ENCODE measurements at places on chromosomes 5 and 9.

DNA sequence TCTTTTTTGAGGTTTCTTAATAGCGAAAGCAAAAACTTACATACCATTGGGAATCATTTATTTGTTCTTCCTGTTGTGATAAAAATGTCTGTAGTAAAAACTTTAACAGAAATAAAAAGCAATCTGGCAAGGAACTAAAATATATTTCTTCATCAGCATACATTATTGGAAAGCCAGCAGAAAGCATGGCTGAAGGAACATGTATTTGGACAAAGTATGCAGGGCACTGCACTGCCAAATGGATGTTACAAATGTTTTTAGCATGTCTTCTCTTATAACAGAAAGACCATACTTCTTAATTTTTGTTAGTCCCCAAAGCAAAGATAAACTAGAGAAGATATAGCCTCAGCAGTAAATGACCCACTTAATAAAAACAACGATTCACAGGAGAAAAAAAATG, 80.5 kb downstream of the SMIM15 start:
- no peak for DNase-seq

- DNase-seq = no peak
These were observed 24.4 kb upstream of the MLLT3 start for GRCh38 chr9:20646656-20647055.

DNA sequence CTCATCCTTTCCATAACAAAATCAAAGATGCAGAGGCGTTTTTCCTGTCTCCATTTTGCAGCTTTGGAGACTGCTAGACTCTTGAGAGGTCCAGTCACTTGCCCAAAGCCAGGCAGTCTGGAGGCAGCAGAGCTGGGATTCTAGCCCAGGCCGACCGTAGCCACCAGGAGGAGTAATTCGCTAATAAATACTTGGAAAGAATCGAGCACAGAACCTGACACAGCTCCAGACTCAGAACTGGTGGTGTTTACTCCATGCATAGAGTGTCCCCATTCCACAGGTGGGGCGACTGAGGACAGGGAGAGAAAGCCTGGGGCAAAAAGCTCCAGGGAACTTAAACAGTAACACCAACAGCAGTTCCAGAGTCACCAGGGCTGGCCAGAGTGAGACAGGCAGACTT, 10.7 kb upstream of the CERCAM start:
- DNase-seq = no peak

DNA sequence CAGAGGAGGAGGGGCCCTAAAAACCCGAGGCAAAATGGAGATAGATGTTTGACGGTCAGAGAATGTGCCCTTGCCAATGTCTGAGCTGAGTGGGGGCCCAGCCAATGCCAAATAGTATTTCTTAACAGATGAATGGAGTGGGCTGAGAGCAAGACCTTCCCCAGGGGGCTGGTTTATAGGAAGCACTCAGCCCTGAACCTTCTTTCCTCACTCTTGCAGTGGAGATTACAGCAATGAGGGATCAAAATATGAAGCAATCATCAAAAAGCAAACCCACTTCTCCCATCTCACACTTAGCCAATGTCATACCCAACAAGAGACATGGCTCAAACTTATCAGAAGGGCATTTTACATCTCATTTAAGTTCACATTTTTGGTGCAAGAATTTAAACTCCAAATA, 350.3 kb downstream of the GADD45G start:
- no peak for DNase-seq

DNA sequence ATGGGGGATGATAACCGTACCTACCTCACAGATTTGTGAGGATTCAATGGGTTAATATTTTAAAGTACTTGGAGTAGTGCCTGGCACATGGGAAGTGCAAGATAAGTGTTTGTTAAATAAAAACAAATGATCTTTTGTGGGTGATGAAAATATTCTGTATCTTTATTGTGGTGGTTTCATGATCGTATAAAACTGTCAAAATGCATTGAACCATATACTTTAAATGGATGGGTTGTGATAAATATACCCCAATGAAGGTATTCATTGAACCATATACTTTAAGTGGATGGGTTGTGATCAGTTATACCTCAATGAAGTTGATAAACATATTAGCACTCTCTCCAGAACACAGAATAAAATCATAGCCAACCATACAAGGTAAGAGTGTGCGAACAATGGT, 234.5 kb downstream of the CRB2 start:
- DNase-seq = no peak

GRCh38 chr5:180792287-180792964, 10.2 kb downstream of the MGAT1 start:
- no peak for DNase-seq

DNA sequence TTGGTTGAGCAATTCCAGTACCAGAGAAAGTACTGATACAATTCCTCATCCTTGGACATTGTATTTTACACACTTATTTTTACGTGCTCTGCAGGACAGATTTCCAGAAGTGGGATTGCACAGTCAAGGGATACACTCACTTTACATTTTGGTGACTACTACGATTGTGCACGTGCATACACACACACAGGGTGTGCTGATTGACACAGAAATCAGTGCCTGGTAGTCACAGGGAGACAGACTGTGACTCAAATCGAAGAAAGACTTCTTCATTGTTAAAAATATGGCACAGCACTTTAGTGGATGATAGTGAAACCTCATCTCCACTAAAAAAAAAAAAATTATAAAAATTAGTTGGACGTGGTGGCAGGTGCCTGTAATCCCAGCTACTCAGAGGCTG, 1.5 kb downstream of the GARIN3 start:
- DNase-seq = no peak

DNA sequence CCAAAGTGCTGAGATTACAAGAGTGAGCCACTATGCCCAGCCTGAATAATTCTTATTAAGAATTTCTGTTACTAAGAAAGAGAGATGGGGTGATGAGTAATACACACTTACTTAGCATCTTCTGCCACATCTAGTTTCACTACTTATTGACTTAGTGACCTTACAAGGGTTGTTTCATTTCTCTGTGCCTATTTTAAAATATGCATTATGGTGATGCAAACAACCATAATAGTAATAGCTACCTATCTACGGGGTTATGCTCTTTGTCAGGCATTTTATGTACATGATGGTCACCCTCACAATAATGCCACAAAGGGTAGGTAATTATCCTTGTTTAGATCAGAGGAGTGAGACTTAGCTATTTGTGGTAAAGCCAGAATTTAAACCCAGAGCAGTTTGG, 499.0 kb upstream of the SGCD start:
- no peak for DNase-seq

GRCh38 chr9:135937521-135938489, 23.4 kb downstream of the UBAC1 start:
- DNase-seq = no peak

GRCh38 chr9:135971111-135971766, 10.1 kb upstream of the UBAC1 start:
- DNase-seq = no peak

DNA sequence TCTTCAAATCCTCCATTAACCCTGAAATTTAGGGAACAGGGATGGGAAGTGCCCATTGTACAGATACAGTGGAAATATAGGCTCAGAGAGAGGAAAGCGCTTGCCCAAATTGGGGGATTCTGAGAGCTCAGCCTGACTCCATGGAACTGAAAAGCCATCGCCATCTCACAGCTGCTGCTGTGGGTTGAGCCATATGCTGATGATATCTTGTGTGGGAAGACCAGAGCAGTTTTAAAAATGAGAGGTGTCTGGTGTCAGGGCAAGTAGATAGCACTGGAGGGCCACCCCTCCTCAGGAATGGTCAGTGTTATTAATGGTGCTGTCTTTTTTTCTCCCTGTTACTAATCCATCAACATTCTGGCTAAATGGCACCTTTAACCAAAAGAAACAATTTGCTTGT, 50.9 kb upstream of the C5orf58 start:
- DNase-seq = no peak

DNA sequence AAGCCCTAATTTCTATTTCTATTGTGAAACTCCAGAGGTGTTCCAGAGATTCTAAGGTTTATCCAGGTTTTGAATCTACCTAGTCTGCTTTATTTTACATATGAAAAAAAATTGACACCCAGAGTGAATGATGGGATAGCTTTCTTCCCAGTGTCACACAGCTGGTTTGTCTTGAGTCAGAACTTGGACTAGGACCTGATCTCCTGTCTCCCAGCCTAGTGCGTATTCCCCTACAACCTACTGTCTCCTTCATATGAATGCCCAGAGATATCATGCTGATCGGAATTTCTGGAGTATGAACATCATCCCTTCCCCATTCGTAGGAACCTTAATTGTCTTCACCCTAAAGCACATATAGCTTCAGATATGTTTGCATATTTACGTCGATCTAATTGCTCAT, 524.2 kb downstream of the SPATA31D1 start:
- no peak for DNase-seq

GRCh38 chr9:112559629-112560413, 73.2 kb downstream of the KIAA1958 start:
- no peak for DNase-seq

DNA sequence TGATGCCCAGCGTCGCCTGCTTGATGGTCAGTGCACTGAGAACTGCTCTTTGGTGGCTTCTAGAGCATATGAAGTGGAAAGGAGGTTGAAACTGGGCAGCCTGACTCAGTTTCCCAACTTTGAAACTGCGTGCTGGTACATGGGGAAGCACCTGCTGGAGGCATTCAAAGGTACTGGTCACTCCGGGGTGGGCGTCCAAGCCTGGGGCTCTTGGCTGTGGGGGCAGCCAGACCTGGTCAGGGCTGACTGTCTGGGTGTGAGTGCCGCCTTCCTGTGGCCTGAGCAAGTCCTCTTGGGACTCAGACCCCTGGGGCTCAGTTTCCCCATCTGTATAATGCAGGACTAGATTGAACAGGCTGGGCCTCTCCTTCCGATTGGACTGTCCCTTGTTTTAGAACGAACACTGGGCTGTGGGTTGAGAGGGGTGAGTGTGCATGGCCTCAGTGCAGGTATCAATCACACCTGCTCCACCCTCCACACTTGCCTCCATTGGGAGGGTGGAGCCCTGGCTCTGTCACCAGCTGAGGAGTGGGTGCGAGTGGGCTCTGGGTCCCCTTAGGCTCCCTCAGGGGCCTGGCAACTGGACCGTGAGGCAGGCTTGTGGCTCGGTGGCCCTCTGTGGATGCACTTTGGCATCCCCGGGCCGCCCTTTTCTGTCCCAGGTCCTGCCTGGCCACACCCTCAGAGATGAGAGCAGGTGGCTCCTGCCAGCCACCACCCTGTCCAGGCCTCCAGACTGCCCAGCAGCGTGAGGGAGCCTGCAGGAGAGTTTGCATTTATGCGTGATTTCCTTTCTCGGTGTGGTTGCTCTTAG, 80.2 kb downstream of the PHF2 start:
- DNase-seq = no peak

GRCh38 chr5:175467983-175468690, 10.2 kb upstream of the SFXN1 start:
- DNase-seq = no peak

DNA sequence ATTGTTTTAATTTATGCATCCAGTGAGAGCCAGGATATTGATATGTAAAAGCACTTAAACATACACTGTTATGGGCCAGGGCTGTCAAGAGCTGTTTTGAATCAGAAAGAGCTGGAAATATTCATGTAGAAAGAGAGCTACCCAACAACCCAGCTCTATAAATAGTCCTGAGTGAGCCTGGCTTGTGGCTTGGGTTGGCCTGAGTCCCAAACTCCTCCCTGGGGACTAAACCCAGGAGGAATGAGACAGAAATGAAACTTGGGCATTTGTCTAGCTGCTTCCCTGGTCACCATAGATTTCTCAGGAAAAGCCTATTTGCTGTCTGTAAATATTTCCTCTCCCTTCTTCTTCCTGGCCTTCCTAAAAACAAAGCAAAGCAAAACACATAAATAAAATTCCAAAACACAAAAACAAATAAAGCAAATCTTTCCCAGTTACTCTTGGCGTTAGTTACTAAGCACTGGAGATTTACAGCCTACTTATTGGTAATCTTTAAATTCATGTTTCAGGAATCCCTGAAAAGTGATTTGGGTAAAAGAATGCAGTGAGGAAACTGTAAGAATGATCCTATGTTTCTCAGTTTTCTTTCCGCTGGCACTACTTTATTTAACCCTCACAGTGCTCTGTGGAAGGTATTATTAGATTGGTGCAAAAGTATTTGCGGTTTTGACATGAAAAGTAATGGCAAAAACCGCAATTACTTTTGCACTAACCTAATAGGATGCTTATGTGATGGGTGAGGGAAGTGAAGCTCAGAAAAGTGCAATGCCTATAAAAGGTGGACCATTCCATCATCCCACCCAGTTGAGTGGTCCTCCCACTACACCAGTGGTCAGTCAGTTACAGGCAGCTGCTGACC, 111.8 kb downstream of the CARTPT start:
- DNase-seq = no peak
